ENCODE measurements at places on chromosomes 7 and 10. TPM values are rescaled to one million over a fixed set of nuclear protein-coding genes. Genes with fewer than 3 reads are reported as not detected.

The KLF14 gene
- total RNA-seq: 0.10 TPM

The SORCS3 gene
- not detected for total RNA-seq

The OR2A5 gene
- not detected for total RNA-seq

The FAM3C gene
- total RNA-seq: 54.8 TPM

Data from activated B cell treated with CpG ODN at 0.5 μM for 24 hours (primary cell).